ENCODE measurements at places on chromosomes 2 and 18. TPM values are rescaled to one million over a fixed set of nuclear protein-coding genes. Genes with fewer than 3 reads are reported as not detected.

GRCh38 chr2:1054399-1054798 is 103.8 kb downstream of the SNTG2 start:
- DNase-seq: no peak

DNA sequence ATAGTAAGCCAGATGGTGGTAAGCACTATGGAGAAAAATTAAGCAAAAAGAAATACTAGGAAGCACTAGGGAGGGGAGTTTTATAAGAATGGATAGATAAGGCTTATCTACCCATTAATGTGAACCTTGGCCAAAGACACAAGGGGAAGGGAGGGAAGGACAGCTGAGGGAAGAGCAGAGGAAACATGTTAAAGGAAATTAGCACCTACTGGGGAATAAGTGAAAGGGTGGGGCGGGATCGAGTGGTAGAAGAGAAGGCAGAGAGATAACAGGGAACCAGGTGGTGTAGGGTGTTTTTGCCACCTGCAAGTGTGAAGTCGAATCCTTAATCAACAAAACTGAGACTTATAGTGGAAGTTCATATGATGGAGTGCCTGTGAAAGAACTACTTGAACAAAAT is 1.7 kb downstream of the UNC80 start:
- no peak for DNase-seq

DNA sequence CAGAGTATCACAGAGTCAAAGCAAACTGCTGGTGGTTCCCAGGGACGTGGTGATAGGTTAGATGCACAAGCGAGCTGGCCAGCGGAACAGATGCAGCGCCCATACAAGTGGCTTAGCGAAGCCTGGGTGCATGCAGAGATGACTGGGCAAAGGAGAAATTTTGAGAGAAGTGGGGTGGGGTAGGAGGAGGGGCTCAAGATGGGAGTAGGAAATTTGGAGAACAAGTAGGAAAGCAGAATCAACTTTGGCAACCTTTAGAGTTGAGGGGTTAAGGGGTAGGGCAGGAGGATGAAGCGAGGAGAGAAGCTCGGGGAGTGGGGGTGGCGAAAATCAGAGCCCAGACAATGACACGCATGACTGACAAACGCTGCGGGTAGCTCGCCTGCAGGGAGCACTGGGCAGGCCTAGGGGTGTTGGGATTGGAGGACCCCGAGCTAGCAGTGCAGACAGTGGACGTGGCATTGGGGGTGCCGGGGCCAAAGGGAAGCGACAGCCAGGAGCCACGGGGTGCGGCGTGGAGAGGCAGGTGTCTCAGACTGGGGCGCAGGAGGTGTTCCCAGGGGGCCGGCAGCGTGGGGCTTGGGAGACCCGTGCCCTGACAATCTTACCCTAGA is 431 bp downstream of the FAM98A start:
- peak; percentile 18 for DNase-seq

The C2orf66 gene
- not detected for total RNA-seq

The SCLY gene
- 11.8 TPM for total RNA-seq

DNA sequence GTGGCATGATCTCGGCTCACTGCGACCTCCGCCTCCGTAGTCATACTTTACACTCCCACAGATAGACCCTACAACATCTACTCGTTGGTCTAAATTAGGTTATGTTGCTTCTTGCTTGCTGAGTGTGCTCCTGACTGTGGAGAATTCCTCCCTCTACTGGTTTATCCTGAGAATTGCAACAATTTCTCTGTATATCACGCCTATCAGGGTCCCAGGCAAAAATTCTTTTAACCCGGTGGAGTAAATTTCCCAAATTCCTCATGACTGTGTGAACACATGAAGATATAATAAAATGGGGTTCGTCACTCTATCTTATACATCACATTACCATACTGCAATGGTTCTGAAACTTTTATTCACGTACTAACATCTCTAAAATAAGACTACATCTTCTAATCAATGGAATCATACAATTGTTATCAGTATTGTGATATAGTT is 156.7 kb downstream of the EVA1A start:
- no peak for DNase-seq

DNA sequence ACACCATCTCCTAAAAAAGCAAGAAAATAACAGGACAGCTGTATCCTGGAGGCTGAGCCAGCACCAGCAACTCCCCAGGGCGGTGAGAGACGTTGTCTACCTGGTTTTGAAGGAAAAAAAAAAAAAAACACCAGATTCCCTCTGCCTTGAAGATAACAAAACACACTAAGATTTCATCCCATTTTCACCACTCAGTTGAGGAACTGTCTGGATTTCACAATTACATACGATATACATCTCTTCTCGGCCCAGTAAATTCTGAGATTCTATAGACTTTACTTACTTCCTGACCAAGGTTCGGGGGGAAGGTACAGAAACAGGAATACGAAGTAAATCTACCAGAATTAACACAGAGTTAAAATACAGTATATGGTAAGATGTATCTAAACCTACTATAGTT is 8.5 kb downstream of the ZNF516 start:
- no peak for DNase-seq

The MEX3C gene
- total RNA-seq: 97.4 TPM

The CDH19 gene
- total RNA-seq: under 0.01 TPM

GRCh38 chr2:147524912-147525311 is 319.9 kb upstream of the ACVR2A start:
- no peak for DNase-seq

DNA sequence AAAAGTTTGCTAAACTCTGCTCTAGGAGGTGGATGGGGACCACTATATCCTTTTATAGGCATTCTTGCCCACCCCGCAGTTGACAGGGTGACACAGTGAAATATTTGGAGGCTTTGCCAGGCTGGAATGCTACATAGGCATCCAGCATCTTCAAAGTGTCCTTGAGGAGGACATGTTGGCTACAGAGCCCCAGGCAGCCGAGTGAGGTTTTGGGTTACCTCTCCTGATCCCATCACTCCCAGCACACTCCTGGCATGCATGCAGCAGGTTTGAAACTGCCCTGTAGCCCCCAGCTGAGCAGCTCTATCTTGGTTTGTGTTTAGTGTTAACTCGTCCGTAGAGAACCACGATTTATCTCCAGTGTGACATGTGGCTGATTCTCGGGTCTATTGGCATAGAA is 7.3 kb downstream of the FOSL2 start:
- DNase-seq: no peak

- no peak for DNase-seq
Measured at GRCh38 chr2:196437626-196438025, 201.9 kb upstream of the CCDC150 start.

- no peak for DNase-seq
Measured at GRCh38 chr18:48363175-48363574, 46.0 kb downstream of the ZBTB7C start.

The LCT gene
- total RNA-seq: not detected

All from frontal cortex (tissue), 4 donors.